ENCODE measurements at places on chromosomes 2 and 18. TPM values are rescaled to one million over a fixed set of nuclear protein-coding genes. Genes with fewer than 3 reads are reported as not detected.

CHRNG gene
- not detected for total RNA-seq

- no peak for DNase-seq
These were observed 113.1 kb upstream of the FANCL start for GRCh38 chr2:58354230-58354629.

SLC66A2 gene
- total RNA-seq = 33.4 TPM

DNA sequence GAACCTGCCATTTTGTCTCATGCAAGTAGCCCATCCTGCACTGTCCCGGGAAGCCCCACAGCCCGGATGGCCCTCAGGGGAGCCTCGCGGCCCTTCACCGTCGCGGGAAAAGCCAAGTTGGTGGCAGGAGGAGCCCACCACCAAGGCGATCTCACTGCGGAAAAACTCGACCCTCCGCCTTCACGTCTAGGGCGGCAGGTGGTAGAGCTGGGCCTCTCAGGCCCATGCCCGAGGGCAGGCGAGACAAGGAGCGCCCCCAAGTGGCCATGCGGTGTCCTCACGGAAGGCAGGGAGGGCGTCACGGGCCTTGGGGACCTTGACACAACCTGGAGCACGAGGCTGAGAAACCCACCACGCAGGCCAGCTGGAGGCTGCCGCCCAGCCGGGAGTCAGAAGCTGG lies 34.8 kb upstream of the SKA1 start:
- no peak for DNase-seq

PELI1 gene
- total RNA-seq = 6.2 TPM

DNA sequence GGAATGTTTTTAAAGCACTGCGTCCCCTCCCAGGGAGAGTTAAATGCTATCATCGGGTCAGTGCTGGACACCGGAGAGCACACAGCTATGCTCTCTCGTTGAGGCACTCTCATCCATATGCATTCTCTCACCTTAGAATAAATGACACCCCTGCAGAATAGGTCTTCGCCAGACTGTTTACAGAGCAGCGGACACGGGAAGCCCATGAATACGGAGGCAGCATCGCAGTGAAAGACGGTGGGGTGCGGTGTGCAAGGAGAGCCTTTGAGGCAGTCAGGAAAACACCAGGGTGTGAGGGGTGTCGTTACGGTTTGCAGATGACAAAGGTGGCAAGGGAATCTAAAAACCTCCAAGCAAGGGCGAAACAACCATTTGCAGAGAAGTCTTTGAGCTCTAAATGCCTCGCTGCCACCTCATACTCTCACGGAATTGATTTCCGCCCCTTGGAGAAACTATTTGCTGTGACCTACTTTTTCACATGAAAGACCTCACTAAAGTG lies 169.2 kb upstream of the FHL2 start:
- DNase-seq = no peak

GRCh38 chr18:58669731-58670378 lies 1.4 kb upstream of the MALT1 start:
- DNase-seq = no peak

CRYBA2 gene
- total RNA-seq = not detected

ANKRD29 gene
- total RNA-seq = 6.0 TPM

GRCh38 chr2:231992888-231993287 lies 31.4 kb downstream of the DIS3L2 start:
- no peak for DNase-seq

NABP1 gene
- 2.1 TPM for total RNA-seq

SCN1A gene
- not detected for total RNA-seq

DNA sequence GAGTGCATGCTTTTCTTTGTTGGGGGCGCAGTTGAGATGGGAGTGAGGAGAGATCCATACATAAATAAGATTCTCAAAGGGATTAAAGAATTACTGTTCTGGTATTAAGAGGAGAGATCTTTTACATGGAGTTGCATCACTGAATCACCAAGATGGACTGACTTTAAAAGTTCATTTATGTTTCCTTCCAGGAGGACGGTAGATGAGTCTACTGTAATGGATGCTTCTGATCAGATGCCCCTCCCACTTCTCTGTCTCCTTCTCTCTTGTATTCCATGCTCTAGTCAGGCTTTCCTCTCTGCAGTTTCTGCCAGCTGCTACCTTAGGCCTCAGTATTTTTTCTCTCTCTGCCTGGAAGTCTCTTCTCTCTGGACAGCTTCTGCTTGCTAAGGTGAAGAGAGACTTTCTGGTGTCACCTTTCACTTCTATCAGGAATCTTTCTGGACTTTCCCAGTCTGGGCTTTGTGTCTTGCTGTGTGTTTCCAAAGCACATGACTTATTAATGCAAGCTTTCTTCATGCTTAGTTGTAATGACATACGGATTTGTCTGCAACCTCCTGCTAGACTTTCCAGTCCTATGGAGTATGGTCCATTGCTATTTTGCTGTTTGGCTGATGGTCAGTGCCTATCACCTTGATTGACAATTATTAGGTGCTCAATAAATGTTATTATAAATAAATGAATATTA lies 23.6 kb downstream of the FAM171B start:
- DNase-seq = no peak

GRCh38 chr2:67824186-67824585 lies 238.6 kb downstream of the C1D start:
- no peak for DNase-seq

KCNG2 gene
- total RNA-seq = not detected
